Panc1 (cell line): ENCODE measurements at places on chromosomes 3 and 15. TPM values are rescaled to one million over a fixed set of nuclear protein-coding genes. Genes with fewer than 3 reads are reported as not detected.

Gene SCAMP5
- 11.2 TPM for total RNA-seq

Gene ARNT2
- 16.8 TPM for total RNA-seq

DNA sequence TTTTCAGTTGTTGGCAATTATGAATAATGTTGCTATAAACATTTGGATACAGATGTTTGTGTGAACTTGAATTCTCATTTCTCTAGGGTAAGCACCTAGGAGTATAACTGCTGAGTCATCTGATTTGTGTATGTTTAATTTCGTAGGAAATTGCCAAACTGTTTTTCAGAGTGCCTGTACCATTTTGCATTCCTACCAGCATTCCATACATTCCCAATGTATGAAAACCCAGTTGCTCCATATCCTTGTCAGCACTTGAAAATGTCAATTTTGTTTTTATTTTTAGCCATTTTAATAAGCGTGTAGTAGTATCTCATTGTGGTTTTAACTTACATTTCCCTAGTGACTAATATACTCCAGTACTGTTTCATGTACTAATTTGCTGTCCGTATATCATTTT lies 98.5 kb upstream of the TSC22D2 start:
- no peaks in the 10 kb centered on the region for H3K36me3 ChIP-seq
- no peaks in the 10 kb centered on the region for H3K27me3 ChIP-seq
- no peak overlapping the region for H3K4me3 ChIP-seq

- no peaks in the 10 kb centered on the region for H3K36me3 ChIP-seq
- H3K27ac ChIP-seq: no peak overlapping the region
- H3K4me1 ChIP-seq: no peaks in the 10 kb centered on the region
- DNase-seq: no peak
Observed at GRCh38 chr3:171231361-171231760, 204.8 kb upstream of the SLC2A2 start.

DNA sequence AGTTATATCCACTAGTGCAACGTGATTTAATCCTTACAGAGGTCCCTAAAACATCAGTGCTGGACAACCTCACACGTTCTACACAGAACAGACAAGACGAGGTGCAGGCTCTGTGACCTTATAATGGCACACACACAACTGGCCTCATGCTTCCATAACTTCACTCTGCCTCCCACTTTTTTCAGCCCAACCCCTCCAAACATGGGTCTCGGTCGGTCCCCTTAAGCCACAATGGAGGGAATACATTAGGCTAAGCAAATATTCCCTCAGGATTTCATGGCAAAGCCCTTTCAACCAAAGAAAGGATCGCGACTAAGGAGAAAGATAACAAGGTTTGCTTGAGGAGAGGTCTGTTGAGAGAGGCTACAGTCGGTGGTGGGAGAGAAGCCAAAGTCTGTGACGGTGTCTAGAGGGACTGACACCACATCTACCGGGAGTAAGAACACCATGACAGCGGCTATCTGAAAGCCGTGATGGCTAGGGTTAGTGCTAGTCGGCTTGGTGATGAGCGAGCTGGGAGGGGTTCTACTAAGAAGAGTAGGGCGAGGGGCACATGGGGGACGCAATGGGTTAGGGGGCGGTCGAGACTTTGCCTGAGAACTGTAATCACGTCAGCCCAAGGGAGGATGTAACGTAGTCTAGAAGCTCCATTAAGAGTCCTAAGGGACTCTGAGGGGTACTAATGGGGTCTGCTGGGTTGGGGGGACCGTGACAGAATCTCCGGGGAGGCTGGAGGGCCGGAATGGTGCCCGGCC lies 1.0 kb downstream of the MYO9A start:
- H3K4me3 ChIP-seq: peak overlapping the region; percentile 86
- peak overlapping the region; percentile 79 for H3K27ac ChIP-seq
- peaks cover 27% of the 10 kb centered on the region for H3K4me1 ChIP-seq
- no peaks in the 10 kb centered on the region for H3K27me3 ChIP-seq
- H3K36me3 ChIP-seq: peaks cover 3% of the 10 kb centered on the region; the same call in 1 of the 2 replicates
- no peak for DNase-seq

DNA sequence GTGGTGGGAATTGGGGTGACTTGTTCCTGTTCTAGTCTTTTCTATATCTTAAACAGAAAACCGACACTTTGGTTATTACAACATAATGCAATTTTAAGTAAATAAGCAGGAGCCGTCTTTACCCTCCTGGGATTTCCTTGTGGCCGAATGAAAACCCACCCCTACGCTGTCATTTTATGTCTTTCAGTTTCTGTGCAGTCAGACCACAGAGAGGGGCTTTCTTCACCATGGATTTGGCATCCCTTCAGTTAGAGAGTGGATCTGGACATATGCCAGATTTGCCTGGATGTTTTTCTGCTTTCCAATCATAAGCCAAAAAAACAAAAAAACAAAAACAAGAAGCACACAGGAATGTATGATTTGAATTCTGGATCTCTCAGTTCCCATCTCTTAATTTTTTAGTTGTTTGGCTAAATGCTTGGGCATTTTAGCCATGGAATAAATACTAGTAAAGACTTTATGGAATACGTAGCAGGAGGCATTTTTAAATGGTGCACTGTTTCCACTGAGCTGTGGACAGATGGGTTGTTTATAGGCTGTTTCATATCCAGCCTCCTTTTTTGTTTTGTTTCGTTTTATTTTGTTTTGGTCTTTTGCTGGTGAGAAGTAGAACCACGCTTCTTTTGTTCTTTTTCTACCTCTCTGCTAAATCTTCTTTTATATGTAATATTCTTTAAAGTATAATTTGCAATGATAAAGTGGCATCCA lies 272.9 kb downstream of the FEZF2 start:
- H3K36me3 ChIP-seq: no peaks in the 10 kb centered on the region
- H3K4me3 ChIP-seq: no peak overlapping the region
- no peaks in the 10 kb centered on the region for H3K27me3 ChIP-seq
- no peak overlapping the region for H3K27ac ChIP-seq
- no peak for DNase-seq

DNA sequence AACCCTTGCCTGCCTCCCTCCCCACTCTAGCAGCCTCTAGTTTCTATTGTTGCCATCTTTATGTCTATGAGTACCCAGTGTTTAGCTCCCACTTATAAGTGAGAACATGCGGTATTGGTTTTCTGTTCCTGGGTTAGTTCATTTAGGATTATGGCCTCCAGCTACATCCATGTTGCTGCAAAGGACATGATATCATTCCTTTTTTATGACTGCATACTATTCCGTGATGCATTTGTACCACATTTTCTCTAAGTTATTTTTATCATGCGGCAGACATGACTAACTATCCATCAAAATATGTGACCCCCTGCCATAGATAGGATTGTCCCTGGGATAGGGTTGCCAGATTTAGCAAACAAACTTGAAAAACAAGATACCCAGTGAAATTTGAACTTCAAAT lies 58.4 kb downstream of the NR1D2 start:
- no peaks in the 10 kb centered on the region for H3K4me1 ChIP-seq
- H3K27me3 ChIP-seq: no peaks in the 10 kb centered on the region
- no peaks in the 10 kb centered on the region for H3K36me3 ChIP-seq
- no peak for DNase-seq

GRCh38 chr3:153028381-153028780 lies 133.6 kb upstream of the RAP2B start:
- no peaks in the 10 kb centered on the region for H3K4me1 ChIP-seq
- no peak overlapping the region for H3K4me3 ChIP-seq
- H3K27me3 ChIP-seq: no peaks in the 10 kb centered on the region; the same call in 1 of the 2 replicates

- no peaks in the 10 kb centered on the region for H3K4me1 ChIP-seq
- DNase-seq: no peak
- H3K4me3 ChIP-seq: no peak overlapping the region
- no peak overlapping the region for H3K27ac ChIP-seq
Observed at GRCh38 chr3:32620611-32621310, 50.1 kb upstream of the DYNC1LI1 start.

DNA sequence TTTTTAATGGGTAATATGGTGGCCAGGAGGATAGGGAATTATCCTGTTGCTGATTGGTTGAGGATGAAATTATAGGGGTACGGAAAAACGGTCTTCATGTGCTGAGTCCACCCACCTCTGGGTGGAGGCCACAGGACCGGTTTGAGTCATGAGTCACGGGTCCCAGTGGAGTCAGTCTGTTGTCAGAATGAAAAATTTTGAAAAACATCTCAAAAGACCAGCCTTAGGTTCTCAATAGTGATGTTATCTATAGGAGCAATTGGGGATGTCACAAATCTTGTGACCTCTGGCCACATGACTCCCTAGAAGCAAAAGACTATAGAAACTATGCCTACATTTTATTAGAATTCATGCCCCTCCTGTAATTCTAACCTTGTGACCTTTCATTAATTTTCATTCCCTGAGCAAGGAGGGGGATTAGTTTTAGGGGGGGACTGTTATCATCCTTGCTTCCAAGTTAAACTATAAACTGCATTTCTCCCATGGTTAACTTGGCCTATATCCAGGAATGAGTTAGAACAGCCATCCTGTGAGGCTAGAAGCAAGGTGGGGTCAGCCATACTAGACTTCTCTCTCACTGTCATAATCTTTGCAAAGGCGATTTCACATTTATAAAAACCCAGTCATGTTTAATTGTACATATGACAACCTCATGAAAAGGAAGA lies 101.2 kb downstream of the TCF12 start:
- no peaks in the 10 kb centered on the region for H3K36me3 ChIP-seq
- H3K27me3 ChIP-seq: no peaks in the 10 kb centered on the region
- peaks cover 11% of the 10 kb centered on the region; the same call in 1 of the 2 replicates for H3K4me1 ChIP-seq
- no peak for DNase-seq
- H3K4me3 ChIP-seq: no peak overlapping the region
- H3K27ac ChIP-seq: no peak overlapping the region
